Testis (tissue), 5 donors: ENCODE measurements at places on chromosomes 7 and 10. TPM values are rescaled to one million over a fixed set of nuclear protein-coding genes. Genes with fewer than 3 reads are reported as not detected.

LLCFC1 gene
- 73.2 TPM for polyA plus RNA-seq

TWIST1 gene
- 5.2 TPM for polyA plus RNA-seq

CRHR2 gene
- polyA plus RNA-seq, result 1.3 TPM

PON3 gene
- 53.7 TPM for polyA plus RNA-seq

LRMDA gene
- 13.8 TPM for polyA plus RNA-seq

FAM237B gene
- polyA plus RNA-seq, result 0.17 TPM

TFR2 gene
- 1.1 TPM for polyA plus RNA-seq

C7orf33 gene
- polyA plus RNA-seq, result not detected

UFSP1 gene
- 1.3 TPM for polyA plus RNA-seq

GOLGA7B gene
- 1.3 TPM for polyA plus RNA-seq

FAM25G gene
- 8.6 TPM for polyA plus RNA-seq

PTPRE gene
- polyA plus RNA-seq, result 10.0 TPM

PRSS37 gene
- polyA plus RNA-seq, result 54.7 TPM

- no peaks in the 10 kb centered on the region for H3K4me1 ChIP-seq
- H3K36me3 ChIP-seq, result no peaks in the 10 kb centered on the region
- no peak overlapping the region for H3K27ac ChIP-seq
- DNase-seq, result no peak
- no peaks in the 10 kb centered on the region for H3K27me3 ChIP-seq
- no peak overlapping the region for H3K4me3 ChIP-seq
Observed at GRCh38 chr10:24790599-24790998, 66.9 kb upstream of the ARHGAP21 start.

DNA sequence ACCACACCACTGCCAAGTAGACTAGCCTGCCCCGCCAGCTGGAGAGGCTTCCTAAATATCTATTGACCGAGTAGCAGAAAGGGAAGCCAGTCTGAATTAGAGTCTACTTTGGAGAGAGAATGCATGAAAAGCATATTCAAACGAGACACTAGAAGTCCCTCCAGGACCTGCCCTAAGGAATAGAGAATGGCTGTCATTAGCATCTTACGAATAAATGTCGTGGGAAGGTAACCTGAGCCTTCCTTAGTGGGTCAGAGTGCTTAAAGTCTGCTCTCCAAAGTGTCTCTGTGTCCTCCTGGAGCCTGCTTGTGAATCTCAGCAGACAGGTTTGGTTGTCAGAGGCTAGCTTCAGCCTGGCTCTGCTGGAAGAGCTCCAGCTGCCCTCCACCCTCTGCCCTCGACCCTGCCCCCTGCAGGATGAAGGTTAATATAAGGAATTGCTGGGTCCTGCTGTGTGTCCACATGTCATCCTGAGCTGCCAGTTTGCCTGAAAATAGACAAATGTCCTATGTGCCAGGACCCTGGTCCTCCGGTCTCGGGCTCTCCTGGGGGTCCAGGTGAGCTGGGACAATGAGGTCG is 33.4 kb downstream of the FAM241B start:
- no peaks in the 10 kb centered on the region for H3K4me1 ChIP-seq
- H3K27me3 ChIP-seq, result no peaks in the 10 kb centered on the region
- no peak overlapping the region for H3K4me3 ChIP-seq
- DNase-seq, result no peak

- H3K27me3 ChIP-seq, result no peaks in the 10 kb centered on the region
- no peaks in the 10 kb centered on the region for H3K36me3 ChIP-seq
- peaks cover 12% of the 10 kb centered on the region for H3K4me1 ChIP-seq
- H3K27ac ChIP-seq, result no peak overlapping the region
Observed at GRCh38 chr10:89523274-89523673, 12.1 kb downstream of the SLC16A12 start.

- no peaks in the 10 kb centered on the region for H3K27me3 ChIP-seq
- H3K27ac ChIP-seq, result no peak overlapping the region
- H3K36me3 ChIP-seq, result no peaks in the 10 kb centered on the region
- no peak overlapping the region for H3K4me3 ChIP-seq
- no peaks in the 10 kb centered on the region for H3K4me1 ChIP-seq
Observed at GRCh38 chr10:117865945-117866344, 180.8 kb downstream of the RAB11FIP2 start.

GRCh38 chr7:55469721-55470120 is 102.6 kb downstream of the VOPP1 start:
- no peaks in the 10 kb centered on the region for H3K4me1 ChIP-seq
- DNase-seq, result no peak
- no peaks in the 10 kb centered on the region for H3K36me3 ChIP-seq
- H3K4me3 ChIP-seq, result no peak overlapping the region
- H3K27ac ChIP-seq, result no peak overlapping the region

GRCh38 chr10:13893926-13894325 is 307.2 kb downstream of the PRPF18 start:
- peaks cover 3% of the 10 kb centered on the region for H3K4me1 ChIP-seq
- no peak overlapping the region for H3K4me3 ChIP-seq
- no peak for DNase-seq
- no peaks in the 10 kb centered on the region for H3K27me3 ChIP-seq
- no peak overlapping the region for H3K27ac ChIP-seq

DNA sequence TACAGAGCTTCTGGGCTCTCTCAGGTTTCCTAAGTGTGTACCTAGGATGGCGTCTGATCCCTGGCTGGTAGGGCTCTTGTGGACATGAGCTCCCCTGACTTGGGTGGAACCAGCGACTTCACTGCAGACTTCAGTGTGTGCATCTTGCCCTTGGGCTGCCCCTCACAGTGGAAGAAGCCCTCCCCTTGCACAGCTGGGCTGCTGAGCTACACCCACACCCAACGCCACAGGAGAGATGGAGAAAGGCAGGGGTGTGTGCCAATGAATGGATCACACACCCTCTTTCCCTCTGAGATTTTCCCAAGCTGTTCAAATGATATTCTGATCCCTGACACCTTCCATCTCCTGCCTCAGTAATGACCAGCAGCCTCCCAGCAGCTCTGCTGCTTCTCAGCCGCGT is 296.7 kb downstream of the GFRA1 start:
- DNase-seq, result no peak
- no peak overlapping the region for H3K4me3 ChIP-seq
- H3K36me3 ChIP-seq, result no peaks in the 10 kb centered on the region

DNA sequence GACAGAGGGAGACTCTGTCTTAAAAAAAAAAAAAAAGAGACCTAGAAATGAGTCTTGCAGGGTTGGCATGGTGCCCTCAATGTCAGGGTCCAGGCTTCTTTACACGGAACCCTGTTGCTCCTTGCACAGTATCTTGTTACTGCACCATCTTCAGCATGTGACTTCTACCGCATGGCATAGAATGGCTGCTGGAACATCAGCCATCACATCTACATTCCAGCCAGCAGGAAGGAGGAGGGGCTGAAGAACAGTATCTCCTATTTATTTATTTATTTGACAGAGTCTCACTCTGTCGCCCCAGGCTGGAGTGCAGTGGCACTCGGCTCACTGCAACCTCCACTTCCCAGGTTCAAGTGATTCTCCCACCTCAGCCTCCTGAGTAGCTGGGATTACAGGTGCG is 3.7 kb upstream of the ACHE start:
- no peaks in the 10 kb centered on the region for H3K27me3 ChIP-seq
- no peak overlapping the region for H3K27ac ChIP-seq
- DNase-seq, result no peak

DNA sequence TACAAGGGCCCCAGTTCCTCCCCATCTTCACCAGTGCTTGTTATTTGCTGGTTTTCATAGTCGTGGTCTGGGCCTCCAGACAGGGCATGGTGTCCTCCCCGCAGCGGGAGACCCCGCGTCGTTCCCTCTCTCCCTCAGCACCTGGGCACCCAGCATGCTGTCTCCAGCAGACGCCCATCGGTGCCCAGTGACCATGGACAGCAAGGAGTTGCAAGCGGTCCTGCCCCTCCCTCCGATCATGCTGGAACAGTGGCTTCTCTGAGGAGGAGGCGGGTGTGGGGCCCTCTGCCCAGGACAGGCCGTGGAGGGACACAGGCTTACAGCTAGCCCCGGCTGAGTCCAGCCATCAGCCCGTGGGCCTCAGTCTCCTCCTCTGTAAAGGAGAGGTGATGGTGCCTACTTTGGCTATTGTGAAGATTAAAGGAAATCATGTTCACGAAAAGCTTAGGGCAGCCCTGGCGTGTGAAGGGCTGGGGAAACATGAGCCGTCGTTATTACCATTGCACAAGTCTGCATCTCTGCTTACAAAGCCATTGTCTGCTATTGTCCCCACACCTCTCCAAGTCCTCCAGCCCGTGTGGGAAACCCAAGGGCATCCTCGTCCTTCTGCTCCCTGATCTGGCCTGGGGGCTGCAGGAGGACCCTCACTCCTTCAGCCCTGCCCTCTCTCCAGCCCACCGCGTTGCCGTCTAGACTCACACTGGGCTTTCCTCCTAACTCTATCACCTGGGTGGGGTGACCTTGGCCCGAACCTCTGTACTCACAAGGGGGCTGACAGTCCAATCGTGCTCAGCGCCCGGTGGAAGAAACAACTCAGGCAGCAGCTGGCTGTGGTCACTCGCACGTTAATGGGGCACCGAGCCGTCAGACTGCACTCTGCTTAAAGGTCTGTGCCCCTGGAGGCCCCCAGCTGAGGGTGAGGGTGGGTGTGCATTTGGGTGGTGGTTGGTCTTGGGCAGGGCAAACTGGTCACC is 29.9 kb downstream of the EN2 start:
- DNase-seq, result no peak
- no peak overlapping the region for H3K27ac ChIP-seq
- no peaks in the 10 kb centered on the region for H3K36me3 ChIP-seq
- peaks cover 9% of the 10 kb centered on the region for H3K4me1 ChIP-seq
- no peaks in the 10 kb centered on the region for H3K27me3 ChIP-seq

DNA sequence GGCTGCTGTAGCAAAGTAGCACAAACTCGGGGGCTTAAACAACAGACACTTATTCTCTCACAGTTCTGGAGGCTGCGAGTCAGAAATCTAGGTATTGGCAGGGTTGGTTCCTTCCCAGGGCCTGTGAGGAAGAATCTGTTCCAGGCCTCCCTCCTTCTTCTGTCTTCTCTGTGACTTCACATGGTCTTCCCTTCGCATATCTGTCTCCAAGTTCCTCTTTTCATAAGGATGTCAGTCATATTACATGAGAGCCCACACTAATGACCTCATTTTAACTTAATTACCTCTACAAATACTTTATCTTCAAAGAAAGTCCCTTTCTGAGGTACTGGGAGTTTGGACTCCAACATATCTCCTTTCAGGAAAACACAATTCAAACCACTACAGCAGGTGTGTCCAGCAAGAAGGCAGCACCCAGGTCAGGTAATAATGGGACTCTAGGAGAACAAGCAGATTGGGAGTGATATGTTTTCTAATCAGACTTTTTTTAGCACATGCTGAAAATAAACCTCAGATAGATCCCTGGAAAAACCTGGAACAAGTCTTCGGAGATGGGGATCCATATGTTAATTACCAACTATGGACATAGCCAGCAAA is 11.7 kb downstream of the CREB5 start:
- H3K36me3 ChIP-seq, result no peaks in the 10 kb centered on the region
- no peak overlapping the region for H3K27ac ChIP-seq
- H3K27me3 ChIP-seq, result no peaks in the 10 kb centered on the region
- DNase-seq, result no peak
- H3K4me3 ChIP-seq, result no peak overlapping the region

- DNase-seq, result peak; percentile 77
- no peak overlapping the region for H3K4me3 ChIP-seq
- H3K36me3 ChIP-seq, result no peaks in the 10 kb centered on the region
Observed at GRCh38 chr7:36967387-36967786, 243.1 kb upstream of the AOAH start.

DNA sequence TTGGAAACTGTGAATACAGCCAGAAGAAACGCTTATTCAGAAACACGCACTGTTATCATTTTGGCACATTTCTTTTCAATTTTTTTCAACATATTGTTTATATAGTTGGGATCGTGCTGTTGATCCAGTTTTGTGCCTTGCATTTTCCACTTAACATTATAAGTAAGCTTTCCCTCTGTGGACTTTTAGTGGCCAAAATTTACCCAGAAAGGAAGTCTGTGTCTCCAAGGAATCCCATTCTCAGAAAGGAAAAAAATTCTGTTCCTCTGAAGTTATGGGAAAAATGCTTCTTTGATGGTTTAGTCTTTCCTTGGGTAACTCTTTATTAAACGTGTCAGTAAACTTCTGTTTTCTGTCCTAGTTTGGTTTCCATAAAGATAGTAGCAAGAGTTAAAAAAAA is 280.0 kb downstream of the REEP3 start:
- no peak for DNase-seq
- H3K36me3 ChIP-seq, result no peaks in the 10 kb centered on the region
- H3K4me1 ChIP-seq, result peaks cover 6% of the 10 kb centered on the region
- H3K27me3 ChIP-seq, result no peaks in the 10 kb centered on the region
- H3K27ac ChIP-seq, result no peak overlapping the region

DNA sequence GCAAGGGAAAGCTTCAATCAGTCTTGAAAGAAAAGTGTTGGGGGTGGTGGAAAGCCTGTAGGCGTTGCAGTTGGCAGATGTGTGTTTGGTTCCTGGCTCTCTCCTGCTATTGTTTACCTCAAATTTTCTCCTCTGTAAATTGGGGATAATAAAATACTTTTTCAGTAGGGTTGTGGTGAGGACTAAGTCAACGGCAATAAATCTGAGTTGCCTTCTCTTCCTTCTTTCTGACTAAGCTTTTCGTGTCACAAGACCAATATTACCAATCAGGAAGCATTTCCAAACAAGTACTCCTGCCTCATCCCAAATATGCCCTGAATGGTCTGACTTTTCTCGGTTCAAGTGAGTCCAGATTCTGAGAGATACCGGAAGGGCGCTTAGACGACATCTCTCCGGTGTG is 54.0 kb downstream of the CREB5 start:
- H3K36me3 ChIP-seq, result no peaks in the 10 kb centered on the region
- no peaks in the 10 kb centered on the region for H3K4me1 ChIP-seq
- H3K27ac ChIP-seq, result no peak overlapping the region

DNA sequence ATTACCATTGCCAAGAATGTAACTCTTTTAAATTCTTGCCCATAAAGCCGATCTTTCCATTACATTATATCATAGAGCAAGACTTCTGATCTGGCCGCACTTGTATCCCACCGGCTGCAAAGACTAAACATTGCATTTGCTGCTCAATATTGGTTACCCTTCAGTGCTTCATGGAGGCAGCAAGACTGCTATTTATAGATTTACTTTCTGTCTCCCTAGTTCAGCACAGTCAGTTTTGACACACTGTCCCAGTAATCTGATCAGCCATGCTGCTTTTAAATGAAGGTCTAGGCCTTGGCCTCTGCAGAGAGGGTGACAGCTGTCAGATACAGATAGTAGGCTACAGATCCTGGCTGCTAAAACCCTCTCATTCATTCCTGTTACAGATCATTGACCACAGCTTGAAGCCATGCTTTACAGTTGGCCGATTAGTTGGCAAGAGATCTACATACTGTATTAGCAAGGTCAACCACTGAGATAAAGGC is 562.6 kb upstream of the GALNT17 start:
- no peak for DNase-seq
- no peak overlapping the region for H3K27ac ChIP-seq
- no peaks in the 10 kb centered on the region for H3K36me3 ChIP-seq
- no peak overlapping the region for H3K4me3 ChIP-seq
- no peaks in the 10 kb centered on the region for H3K27me3 ChIP-seq
- peaks cover 11% of the 10 kb centered on the region for H3K4me1 ChIP-seq

GRCh38 chr7:155237297-155237696 is 60.4 kb upstream of the INSIG1 start:
- H3K36me3 ChIP-seq, result no peaks in the 10 kb centered on the region
- no peak for DNase-seq
- H3K4me3 ChIP-seq, result no peak overlapping the region
- H3K27ac ChIP-seq, result no peak overlapping the region

GRCh38 chr7:17234030-17234397 is 64.4 kb upstream of the AHR start:
- H3K36me3 ChIP-seq, result no peaks in the 10 kb centered on the region
- DNase-seq, result no peak
- no peaks in the 10 kb centered on the region for H3K27me3 ChIP-seq
- H3K27ac ChIP-seq, result no peak overlapping the region
- H3K4me1 ChIP-seq, result no peaks in the 10 kb centered on the region

GRCh38 chr7:133827707-133828623 is 299.2 kb upstream of the LRGUK start:
- H3K27ac ChIP-seq, result no peak overlapping the region
- no peaks in the 10 kb centered on the region for H3K27me3 ChIP-seq
- peaks cover 3% of the 10 kb centered on the region for H3K4me1 ChIP-seq
- H3K36me3 ChIP-seq, result no peaks in the 10 kb centered on the region
